ENCODE measurements at places on chromosomes 16 and 17.
A peak's percentile ranks its signal among the peaks of the same experiment; 100 is the strongest.

DNA sequence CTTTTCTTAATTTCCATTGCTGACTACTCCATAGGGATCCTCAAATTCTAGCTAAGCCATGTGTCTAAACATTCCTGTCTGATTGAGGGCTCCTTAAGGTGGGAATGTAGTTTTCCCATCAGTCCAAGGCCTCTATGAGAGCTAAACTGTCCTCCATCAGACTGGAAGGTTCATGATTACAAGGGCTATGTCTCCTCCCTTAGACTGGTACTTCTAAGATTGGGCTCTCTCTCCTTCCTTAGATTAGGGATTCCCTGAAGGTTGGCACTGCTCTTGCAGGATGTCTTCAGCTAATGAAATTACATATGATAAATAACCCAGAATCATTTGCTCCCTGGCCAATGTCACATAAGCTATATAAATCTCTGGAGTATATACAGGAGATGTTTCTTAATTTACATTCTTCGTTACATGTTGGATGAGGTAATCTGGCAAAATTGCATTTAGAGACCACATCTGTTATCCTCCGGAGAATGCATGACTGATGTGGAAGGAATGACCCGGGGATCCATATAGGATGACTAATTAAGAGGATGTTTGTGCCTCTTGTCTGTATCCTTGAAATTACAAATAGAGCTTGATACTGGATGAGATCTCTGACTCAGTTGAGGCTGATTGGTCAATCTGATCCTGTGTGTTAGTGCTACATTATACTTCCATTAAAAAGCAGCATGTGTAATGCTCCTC, 14.2 kb downstream of the B4GALNT2 start:
- no peak for DNase-seq

DNA sequence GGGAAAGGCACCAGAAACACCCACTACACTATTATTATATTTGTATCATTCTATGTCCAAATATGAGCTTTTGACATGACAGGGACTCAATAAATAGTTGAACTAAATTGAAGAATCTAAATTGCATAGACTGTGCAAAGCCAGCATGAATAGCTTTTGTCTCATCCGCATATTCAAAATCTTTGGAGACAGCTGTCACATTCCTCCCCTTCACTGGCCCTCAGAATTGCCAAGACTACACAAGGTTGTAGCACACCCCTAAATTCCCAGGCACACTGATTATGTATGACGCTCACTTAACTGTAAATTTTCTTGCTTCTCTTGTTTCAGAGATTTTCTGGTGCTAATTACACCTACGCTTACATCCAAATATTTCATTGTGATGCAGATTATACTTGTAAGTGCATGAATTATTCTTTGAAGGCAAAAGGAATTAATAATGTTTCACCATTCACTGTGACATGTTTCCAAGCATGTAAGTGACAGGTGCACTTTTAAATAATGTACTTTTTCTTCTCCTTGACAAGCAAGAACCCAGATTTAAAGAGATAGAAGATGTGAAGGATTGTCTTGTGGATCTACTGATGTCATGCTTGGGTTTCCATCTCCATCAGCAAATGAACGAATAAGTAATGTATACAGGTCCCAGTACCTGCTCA, 47.5 kb downstream of the CA10 start:
- no peak for DNase-seq

GRCh38 chr17:29141514-29141876, 38.7 kb downstream of the MYO18A start:
- DNase-seq = no peak

DNA sequence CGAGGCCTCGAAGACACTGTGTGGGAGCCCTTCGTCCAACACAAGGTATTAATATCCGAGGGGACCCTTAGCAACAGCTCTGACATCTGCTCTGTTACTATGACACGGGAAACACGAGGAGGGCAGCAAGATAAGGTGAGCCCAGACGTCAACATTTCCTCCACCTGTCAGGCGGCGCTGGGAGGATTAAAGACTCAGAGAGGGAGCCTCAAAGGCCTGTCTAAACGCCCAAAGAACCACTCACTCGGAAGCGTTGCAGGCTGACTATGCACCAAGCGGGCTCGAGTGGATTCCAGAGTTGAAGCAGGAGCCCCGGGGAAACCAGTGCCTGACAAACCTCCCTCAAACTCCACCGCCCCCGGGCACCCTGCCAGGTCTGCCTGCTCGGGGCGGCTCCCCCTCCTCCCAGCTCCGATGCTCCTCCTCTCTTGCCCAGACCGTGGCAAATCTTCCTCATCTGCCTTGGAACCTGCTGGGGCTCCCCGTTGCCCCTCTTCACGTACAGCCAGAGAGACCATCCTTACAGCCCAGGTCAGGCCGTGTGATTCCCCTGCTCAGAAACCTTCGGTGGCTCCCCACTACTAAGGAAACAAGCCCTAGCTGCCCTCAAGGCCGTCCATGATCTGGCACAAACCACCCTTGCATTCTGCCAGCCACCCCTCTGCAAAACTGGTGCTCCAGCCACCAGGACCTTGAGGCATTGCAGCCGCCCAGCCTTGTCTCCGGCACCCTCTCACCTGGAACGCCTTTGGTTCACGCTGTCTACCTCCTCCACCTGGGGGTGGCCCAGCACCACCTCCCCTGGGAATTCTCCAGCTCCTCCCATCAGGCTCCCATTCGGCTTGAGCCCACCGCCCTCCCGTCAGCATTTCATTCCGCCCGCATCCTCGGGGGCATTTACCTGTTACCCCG, 16.2 kb downstream of the RPH3AL start:
- peak; percentile 51 for DNase-seq

GRCh38 chr16:81842564-81843242, 63.6 kb downstream of the PLCG2 start:
- no peak for DNase-seq

DNA sequence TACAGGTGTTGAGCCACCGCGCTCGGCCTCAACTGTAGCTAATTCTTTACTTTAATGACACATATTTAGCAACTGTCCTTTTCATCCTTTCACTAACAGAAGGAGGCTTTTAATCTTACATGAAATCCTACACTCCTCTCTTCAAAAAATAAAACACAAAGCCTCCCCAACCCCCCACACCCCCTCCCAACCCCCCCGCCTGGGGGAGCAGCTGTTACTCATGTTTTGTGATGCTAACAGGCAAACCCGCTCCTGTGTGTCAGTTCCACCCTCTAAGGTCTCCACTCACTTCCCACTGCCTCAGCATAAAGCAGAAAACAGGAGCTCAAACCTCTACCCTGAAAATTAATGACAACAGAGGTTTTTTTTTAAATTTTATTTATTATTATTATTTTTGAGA, 55.4 kb upstream of the SLC25A19 start:
- no peak for DNase-seq

DNA sequence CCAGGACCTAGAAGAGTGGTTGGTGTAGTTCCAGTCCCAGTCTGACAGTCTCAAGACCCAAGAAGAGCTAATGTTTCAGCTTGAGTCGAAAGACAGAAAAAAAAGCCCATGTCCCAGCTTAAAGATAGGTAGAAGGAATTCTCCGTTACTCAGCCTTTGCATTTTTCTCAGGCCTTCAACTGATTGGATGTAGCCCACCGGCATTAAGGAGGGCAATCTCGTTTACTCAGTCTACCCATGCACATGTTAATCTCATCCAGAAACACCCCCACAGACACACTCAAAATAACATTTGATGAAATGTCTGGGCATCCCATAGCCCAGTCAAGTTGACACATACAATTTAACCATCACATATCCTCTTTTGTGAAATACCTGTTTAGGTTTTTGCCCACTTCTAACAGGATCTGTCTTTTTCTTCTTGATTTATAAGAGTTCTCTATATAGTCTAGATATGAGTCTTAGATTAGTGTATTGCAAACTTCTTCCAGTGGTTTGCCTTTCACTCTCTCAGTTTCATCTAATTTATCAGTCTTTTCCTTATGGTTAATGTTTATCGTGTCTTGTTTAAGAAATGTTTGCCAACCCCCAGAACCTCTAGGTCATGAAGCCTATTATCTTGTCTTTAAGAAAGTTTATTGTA, 7.6 kb upstream of the NUP93 start:
- no peak for DNase-seq

GRCh38 chr17:72439893-72440502, 319.2 kb downstream of the SOX9 start:
- DNase-seq = no peak

DNA sequence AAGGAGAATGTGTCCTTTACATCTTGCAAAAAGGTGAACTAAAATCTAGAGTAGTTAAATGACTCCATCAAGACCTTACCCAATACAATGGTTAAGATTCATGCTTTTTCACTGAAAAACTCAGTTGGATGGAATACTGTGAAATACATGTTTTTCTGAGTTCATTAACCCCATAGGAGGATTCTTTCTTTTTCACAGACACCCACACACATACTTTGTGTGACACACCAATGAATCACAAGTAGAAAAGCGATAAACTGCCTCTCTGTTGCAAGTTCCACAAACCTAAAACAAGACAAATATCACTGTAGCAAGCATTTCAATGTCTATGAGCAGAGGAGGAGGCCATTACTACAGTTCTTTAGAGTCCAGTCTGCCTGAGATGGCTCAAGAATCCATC, 258.8 kb upstream of the CDH5 start:
- DNase-seq = no peak

- DNase-seq = no peak
Measured at GRCh38 chr16:19291475-19291874, 5.9 kb downstream of the CLEC19A start.

DNA sequence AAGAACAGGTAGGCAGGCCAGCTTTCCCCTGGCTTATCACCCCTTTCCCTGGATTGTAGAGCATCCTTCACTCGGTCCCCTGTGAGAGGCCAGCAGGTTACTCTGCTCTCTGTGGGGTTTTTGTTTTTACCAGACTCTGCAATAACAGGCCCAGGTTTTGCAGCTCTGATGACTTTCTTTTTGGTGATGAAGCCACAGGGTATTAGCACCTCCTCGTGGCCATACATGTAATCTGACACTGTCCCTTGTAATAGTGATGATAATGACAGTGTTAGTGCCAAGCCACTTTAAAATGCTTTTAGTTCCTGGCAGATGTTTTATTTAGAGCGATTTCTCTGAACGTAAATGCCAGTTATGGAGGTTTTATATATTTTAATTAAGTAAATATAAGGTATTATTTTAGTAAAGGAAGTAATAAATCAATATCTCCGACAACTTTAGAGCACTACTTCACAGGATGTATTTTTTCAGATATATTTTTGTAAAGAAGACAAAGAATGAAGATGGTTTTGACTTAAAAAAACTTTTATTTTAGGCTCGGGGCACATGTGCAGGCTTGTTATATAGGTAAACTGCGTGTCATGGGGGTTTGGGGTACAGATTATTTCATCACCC, 38.0 kb upstream of the CPHXL start:
- DNase-seq = peak; percentile 57

DNA sequence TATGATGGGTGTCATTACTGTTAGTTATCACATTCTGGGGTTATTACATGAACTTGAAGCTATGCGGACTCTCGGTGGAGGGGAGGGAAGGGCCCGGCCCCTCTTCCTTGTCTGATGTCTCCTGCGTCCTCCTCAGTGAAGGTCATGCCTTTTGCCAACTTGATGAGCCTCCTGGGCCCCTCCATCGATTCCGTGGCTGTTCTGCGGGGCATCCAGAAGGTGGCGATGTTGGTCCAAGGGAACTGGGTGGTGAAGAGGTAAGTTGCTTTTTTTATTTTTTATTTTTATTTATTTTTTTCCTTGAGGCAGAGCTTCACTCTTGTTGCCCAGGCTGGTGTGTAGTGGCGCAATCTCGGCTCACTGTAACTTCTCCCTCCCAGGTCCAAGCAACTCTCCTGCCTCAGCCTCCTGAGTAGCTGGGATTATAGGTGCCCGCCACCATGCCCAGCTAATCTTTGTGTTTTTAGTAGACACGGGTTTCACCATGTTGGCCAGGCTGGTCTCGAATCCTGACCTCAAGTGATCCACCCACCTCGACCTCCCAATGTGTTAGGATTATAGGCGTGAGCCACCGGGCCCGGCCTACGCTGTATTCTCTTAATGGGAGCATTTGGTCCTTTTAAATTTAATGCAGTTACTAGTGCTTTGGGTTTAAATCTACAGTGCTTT, 21.6 kb downstream of the POLR3E start:
- peak; percentile 66 for DNase-seq

GRCh38 chr17:62727916-62728672, 80.0 kb downstream of the MARCHF10 start:
- DNase-seq = no peak

- no peak for DNase-seq
Measured at GRCh38 chr17:77474292-77474988, 333.7 kb downstream of the SEC14L1 start.

- DNase-seq = no peak
Measured at GRCh38 chr16:64390102-64390501, 731.8 kb downstream of the CDH11 start.

DNA sequence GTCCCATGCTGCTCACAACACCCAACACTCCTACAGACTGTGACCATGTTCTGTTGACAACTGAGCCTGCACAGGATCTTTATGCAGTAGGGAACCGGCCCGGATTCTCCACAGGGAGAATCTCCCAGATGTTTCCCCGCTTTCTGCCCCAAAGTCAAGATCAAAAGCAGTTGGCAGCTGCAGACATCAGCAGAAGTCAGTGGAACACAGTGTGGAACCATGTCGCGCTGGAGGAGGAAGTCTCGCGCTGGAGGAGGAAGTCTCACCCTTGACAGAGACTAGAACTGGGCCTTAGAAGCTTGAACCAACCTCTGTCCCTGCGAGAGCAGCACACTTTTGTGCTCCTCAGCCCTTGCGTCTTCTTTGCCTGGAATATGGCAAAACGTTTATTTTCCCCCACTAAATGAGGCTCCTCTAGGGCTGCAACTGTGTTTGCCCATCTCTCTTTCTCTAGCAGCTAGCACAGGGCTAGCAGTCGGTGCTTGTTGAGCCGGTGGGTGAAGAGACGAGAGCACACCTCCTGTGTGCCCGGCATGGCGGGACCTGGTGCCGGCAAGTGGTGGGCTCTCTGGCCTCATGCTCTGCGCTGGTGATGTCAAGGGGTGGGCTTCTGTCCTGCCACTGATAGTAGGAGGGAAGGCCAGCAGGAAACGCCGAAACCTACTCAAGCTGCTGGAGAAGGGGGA, 2.1 kb upstream of the MRC2 start:
- no peak for DNase-seq

DNA sequence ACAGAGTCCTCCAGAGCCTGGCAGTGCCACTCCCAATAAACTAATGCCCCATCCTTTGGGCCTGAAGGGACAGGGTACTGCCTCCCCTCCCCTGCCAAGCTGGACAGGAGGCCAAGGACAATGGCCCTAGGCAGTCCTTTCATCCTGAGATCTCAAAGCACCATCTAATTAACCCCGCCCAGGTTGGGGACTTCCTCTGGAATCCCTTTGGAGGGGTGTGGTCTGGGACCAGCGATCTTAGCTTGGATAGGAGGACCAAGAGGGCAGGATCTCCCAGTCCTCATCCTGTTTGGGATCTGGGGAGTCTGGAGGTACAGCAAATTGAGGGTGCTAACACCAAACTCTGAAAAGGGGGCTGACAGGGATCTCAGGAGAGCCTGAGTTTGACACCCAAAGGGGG, 18.2 kb upstream of the SP6 start:
- DNase-seq = no peak

DNA sequence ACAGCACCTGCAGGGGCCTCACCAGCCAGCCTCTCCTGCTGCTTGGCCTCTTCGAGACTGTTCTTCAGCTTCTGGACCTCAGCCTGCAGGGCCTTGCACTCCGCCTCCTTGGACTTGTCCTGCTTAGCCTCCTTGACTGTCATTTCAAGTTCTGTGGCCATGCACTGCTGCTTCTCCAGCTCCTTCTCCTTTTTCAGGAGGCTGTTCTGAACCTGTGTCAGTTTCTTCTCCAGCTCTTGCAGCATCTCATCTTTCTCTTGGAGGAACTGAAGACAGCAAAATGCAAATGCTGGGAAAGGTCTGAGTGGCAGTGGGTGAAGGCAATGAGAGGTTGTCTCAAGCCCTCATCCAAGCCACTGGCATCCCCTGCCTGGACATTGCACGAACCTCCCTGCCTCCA, 39.1 kb downstream of the DHX38 start:
- DNase-seq = no peak

- DNase-seq = no peak
Measured at GRCh38 chr17:37614391-37614790, 5.2 kb upstream of the SYNRG start.
